ENCODE measurements at places on chromosomes 5 and 9. TPM values are rescaled to one million over a fixed set of nuclear protein-coding genes. Genes with fewer than 3 reads are reported as not detected.

GRCh38 chr5:61599370-61600122 lies 267.5 kb downstream of the ZSWIM6 start:
- DNase-seq = peak; percentile 50

The LCN1 gene
- 0.47 TPM for total RNA-seq

The BAAT gene
- total RNA-seq = not detected

DNA sequence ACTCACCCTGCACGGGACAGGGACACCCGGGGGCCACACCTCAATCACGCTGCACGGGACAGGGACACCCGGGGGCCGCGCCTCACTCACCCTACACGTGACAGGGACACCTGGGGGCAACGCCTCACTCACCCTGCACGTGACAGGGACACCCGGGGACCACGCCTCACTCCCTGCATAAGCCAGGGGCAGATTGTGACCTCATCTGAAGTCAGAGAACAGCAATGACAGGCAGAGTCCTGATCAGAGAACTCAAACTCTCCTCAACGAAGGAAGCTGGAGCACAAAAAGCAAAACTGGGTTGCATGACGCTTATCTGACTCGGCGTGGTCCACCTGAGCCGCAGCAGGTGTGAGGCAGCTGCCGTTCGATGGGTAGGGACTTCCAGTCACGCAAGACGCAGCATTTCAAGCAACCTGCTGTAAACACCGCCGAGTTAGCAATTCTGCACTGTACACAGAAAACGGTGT lies 3.2 kb downstream of the TERT start:
- no peak for DNase-seq

- DNase-seq = no peak
These were observed 159.6 kb downstream of the TLE4 start for GRCh38 chr9:79731171-79731890.

The IRX2 gene
- not detected for total RNA-seq

DNA sequence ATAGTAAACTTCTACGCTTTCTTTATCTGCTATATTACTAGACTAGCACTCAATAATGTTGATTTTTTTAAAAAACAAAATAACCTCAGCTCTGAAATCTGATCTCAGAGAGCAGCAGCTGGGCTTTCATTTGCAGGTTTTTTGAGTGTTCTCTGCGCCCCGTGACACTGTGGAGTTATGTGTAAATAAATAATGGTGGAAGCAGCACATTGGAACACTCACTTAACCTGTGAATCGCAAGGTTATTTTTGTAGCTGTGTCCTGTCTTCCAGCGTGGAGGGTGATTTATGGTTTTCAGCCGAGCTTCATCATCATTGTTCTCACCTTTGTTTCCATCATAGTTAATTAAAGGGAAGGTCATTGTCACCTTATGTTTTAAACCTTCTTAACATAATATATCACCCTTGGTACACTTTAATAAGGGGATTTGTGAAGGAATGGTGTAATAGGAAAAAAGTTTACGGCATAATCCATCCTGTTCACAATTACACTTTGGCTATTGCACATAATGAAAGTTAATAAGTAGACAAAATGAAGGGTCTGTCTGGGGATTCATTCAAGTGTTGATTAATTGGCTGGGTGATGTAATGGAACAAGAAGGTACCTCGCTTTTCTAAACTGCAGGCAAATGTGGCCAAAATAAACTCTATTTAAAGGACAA lies 493.3 kb upstream of the ADAMTS16 start:
- DNase-seq = no peak

DNA sequence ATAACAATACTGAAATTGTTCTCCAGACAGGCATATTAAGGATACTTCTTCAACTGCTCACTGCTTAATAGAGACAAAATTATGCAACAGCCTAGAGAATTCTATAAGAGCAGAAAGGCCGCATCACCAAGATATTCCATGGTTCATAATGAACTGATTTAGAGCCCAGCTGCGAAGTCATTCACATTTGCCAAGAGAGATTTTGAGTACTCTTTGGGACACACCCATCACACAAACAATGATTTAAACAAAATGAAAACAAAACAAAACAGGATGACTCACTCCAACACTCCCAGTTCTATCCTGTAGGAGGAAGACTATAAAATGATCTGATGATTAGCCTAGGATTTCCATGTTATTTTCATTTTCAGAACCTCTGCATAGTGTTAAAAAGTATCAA lies 145.7 kb upstream of the GNA14 start:
- DNase-seq = peak; percentile 80

DNA sequence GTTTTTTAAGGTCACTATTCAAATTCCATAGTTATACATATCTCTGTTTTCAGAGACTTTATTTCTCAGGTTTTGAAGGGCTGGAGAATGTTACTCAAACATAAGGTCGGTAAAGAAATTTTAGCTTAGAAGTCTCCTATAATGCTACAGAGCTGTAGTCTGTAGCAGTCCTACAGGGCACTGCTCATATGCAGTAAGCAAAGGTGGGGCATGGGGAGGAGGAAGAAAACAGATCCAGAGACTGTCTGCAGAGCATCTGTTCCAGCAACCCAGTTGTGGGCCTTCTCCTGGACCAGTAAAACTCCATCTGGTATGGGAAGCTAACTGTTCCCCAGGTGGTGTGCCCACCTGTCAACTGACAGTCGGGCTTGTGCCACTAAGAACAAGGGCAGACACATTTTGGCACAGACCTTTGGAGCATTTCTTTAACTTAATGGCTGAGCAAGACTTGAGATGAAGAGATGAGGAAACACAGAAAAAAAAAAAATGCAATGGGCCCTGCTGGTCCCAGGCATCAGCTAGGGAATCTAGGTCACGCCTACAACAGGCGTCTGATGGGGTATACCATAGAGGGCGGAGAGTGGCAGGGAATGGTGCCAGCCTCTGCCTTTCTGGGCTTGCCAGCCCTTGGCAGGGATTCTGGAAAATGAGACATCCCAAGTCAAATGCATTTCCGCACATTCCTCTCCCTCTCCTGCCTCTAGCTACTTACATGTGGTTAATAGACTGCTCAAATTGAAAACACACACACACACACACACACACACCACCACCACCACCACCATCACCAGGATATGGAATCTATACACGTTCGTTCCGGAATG lies 218.9 kb downstream of the ARL15 start:
- DNase-seq = peak; percentile 54

DNA sequence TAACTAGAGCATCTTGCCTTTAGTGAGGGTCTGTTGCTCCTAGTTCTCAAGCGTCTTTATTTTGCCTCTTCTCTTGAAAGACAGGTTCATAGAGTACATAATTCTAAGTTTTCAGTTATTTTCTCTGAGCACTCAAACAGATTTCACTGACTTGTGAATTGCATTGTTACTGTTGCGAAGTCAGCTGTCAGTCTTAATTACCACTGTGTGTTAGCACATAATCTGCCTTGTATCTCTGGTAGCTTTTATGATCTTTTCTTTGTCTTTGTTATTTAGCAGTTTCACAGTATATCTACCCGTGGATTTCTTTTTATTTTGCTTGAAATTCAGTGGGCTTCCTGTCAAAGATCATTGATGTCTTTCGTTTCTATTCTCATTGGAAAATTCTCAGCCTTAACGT lies 192.9 kb downstream of the TTLL11 start:
- DNase-seq = no peak

DNA sequence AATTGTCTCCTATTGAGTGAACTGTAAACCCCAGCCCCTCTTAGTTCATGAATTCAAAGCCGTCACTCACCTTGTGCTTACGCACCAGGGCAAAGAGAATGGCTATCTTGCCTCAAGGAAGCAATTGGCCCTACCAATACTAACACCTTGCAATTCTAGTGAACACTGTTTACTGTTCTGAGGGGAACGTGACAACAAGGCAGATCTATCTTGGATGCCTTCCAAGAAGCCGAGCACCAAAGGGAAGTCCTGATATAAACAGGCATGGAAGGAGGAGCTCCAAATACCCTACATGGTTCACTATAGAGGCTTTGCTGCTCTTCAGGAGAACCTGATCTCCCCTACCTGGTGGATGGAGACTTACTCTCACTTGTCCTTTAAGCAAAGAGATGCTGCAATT lies 1.7 kb upstream of the PLPPR1 start:
- DNase-seq = no peak

The GPX3 gene
- total RNA-seq = not detected

DNA sequence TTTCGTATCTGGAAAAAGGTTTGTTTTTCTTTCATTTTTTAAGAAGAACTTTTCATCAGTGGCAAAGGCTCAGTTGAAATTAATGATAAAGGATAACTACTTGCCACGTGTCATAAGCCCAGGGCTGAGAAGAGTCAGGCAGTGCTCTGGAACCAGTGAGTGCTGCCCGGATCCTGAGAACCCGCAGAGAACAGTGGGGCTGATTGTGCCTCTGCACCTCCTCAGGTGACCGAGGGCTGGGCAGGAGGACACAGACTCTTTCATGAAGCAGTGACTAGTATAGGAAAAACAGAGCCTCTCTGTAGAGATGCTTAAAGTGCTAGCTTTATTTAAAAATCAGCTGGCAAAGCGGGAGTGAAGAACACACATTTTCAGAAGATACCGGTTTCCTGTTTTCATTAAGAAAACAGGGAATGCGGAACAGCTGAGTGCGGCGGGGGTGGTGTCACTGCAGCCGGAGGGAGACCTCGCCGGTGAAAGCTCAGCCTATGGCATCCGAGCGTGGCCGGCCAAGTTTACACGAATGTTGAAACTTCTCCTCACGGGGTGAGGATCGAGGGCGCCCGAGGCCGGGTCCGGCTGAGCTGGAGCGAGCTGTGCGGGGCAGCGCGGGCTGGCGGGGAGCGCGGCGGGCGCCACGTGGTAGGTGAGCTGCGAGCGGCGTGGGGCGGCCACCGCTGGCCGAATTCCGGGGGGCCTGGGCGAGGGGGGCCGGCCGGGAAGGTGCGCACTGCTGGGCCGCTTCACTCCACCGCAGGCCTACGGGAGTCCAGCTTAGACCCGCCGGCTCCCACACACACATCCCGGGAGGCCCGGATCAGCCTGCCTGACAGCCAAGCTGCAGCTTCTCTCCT lies 134.7 kb upstream of the DMRT1 start:
- peak; percentile 44 for DNase-seq

GRCh38 chr9:70988551-70988950 lies 132.9 kb downstream of the TRPM3 start:
- no peak for DNase-seq

- no peak for DNase-seq
These were observed 16.1 kb downstream of the IFNE start for GRCh38 chr9:21465859-21466518.

The PPP1R26 gene
- 32.7 TPM for total RNA-seq

DNA sequence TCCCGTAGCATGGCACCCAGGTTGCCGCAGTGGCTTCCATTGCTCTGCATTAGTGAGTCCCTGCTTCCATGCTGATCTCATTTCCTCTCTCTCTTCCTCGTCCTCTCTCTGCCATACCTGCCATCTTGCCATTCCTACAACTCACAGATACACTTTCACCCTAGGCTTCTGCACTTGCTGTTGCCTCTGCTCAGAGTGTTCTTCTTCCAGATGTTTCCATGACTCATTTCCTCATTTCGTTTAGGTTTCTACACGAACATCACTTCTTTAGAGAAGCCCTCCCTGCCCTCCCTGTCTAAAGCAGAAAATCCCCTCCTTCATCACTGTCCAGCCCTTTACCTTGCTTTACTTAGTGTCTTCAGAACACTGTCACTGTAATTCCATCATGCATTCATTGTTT lies 115.2 kb upstream of the WWC1 start:
- no peak for DNase-seq

- no peak for DNase-seq
These were observed 182.8 kb downstream of the CFAP90 start for GRCh38 chr5:7668161-7668560.

GRCh38 chr5:68007451-68007850 lies 208.1 kb upstream of the PIK3R1 start:
- no peak for DNase-seq

DNA sequence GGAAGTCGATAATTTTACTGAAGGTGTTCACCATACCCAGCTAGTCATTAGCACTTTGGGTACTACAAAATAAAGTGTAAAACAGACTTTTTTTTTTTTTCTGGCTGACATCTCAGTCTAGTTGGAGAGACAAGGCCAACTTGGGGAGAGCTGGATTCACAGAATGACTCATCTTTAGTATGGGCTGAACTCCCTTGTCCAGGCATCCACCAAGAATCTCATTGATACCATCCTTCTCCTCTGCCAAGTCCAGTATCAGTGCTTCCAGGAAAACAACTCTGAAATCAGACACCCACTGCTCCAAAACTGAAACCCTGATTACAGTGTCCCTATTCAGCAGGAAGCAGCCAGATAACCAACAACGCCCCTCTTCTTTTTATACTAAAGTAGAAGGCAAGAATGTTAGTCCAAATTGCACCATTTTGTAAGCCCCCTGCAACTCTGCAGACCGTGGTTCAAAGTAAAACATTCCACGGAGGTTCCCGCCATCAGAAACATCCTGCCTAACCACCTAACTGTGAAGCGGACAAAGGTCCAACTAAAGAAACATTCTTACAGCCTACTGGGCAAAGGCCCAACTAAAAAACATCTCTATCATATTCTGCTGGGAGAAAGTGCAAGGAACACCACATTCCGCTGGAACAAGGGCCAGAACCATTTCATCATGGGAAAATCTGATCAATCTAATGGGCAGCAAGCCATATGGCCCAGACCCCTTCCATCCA lies 728.2 kb downstream of the BRINP1 start:
- peak; percentile 78 for DNase-seq

The UNC5A gene
- total RNA-seq = 3.4 TPM

The TAF1L gene
- 0.02 TPM for total RNA-seq

DNA sequence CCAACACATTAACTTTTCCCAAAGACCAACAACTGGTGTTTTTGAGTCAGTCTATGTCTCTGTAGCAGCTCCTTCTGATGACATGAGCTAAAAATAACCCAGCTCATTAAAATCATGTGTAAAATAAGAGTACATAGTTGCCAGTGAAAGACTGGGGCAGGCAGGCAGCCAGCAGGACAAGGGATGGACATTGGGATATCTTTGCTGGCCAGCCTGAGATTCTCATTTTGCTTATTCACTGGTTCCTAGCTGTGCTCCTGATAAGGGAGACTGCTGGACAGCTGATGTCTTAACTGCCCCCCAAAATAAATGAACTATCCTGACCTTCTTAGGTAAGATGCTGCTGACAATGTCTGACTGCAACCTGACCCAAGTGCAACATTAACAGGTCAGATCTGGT lies 33.9 kb downstream of the EPB41L4B start:
- peak; percentile 35 for DNase-seq

DNA sequence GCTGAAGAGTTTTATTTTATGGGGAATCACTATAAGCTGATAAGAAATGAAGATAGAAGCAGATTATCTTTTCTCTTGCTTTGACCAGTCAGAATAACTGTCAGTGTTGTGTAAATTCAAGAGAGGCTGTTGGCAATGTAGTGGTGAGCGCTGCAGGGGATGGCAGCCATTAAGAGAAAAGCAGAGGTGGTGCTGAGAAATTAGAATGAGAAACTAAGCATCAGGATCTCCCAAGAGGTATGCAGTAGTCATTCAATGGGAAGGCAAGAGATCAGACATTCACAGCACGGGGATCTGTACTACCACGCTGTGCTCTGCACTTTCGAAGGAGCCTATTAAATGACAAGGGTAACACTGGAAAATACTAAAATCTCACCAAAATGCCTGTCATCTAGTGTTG lies 768.5 kb upstream of the ACO1 start:
- DNase-seq = no peak

- no peak for DNase-seq
These were observed 367.4 kb downstream of the PSAT1 start for GRCh38 chr9:78664370-78664769.

The PROB1 gene
- 0.17 TPM for total RNA-seq

Measured in A172 (cell line).